Posterior cingulate gyrus (tissue), 11 donors: ENCODE measurements at places on chromosomes 1 and 21.

GRCh38 chr21:38847556-38847955 lies 41.8 kb downstream of the ETS2 start:
- no peak for DNase-seq

DNA sequence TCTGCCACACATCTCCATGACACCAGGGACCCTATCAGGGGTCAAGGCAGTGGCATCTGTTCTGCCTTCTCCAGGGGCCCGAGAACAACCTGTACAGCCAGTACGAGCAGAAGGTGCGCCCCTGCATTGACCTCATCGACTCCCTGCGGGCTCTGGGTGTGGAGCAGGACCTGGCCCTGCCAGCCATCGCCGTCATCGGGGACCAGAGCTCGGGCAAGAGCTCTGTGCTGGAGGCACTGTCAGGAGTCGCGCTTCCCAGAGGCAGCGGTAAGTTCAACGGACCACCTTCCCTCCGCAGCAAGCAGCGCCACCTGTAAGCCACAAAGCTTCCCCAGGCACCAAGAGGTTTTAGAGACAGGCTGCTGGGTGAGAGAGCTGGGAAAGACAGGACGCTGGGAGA lies 15.9 kb downstream of the MX2 start:
- DNase-seq: no peak

- DNase-seq: no peak
Measured at GRCh38 chr1:156286061-156286460, 1.9 kb downstream of the TMEM79 start.

DNA sequence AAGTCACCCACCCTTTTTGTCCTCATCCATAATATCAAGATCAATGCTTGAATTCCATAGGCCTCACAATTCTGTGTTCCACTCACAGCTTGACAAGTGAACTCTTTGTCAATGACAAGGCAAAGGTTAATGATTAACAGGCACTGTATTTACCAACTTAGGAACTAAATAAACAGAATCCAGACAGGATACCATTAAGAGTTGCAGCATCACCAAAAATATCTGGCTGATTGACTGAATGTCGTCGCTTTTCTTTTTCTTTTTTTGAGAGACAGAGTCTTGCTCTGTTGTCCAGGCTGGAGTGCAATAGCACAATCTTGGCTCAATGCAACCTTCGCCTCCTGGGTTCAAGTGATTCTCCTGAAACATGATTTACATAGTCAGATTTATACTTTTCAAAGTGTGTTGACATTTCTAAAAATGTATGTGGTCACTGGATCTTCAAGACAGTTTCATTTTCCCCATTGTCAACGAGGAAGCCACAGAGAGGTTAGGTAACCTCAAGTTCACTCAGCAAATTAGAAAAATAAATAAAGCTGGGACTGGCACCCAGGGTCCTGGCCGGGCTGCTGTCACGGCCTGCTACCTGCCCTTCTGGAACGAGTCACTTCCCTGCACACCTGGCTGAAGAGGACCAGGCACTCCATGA lies 81.0 kb downstream of the PDE9A start:
- no peak for DNase-seq

GRCh38 chr1:230228236-230228897 lies 161.3 kb downstream of the GALNT2 start:
- no peak for DNase-seq

DNA sequence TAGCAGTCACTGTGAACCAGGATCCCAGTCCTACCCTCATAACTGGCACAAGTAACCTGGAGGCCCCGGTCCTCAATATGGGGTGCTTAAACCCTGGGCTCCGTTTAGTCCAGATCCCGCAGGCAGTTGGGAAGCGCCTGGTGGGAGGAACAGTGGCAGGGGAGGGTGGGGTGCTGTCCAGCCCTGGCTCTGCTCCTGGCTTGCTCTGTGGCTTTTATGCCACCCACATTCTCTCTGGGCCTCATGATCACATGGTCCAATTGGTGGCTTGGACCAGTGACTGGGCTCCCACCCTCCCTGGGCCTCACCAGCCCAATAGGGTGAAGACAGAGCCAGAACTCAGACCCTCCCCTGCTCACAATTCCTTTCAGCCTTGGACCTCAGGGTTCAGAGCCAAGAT lies 2.9 kb downstream of the CD164L2 start:
- no peak for DNase-seq

- DNase-seq: no peak
Measured at GRCh38 chr21:30434033-30434631, 4.1 kb downstream of the KRTAP13-4 start.

DNA sequence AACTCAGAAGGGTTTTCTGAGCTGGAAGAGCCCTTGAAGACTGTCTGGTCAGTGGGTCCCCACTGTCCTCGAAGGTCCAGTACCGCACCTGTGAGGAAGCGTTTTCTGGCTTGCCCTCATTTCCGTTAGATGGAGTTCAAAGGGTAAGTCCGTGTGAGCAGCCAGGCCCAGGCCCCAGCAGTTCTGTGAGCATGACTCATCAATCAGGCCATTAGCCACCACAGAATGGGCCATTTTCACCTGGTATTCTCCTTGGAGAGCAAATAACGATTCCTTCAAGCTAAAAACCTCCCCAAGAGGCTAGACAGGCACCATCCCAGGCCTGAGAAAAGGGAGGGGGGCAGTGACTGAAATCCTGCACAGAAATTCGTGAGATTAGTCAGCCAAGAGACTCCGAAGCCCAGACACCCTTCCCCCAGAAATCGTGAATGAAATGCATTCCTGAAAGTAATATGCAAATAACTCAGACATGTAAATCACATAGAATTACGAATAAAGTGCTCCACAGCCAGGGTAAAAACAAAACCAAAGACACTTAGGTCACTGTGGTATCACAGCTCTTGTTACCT lies 66.0 kb downstream of the BCAR3 start:
- no peak for DNase-seq

DNA sequence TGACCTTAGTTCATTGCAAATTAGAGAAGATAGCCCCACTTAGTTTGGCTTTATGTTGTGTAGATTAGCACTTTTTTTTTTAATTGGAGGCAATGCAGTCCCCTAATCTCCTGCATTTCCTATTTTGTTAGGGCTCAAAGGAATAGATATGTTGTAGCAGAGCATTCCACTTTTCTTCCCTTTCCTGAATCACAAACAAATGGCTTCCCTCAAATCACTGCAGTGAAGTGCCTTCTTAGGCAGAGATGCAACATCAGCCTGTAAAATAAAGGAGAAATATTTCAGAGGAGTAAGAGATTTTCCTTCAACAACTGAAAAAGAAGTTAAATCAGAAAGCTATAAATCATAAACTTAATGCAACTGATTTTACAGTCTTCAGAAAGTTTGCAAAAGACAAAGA lies 271.8 kb upstream of the C1orf105 start:
- DNase-seq: no peak

GRCh38 chr1:45499415-45499769 lies 481 bp downstream of the CCDC163 start:
- no peak for DNase-seq

- DNase-seq: peak; percentile 37
Measured at GRCh38 chr1:12177999-12178441, 11.2 kb downstream of the TNFRSF1B start.

DNA sequence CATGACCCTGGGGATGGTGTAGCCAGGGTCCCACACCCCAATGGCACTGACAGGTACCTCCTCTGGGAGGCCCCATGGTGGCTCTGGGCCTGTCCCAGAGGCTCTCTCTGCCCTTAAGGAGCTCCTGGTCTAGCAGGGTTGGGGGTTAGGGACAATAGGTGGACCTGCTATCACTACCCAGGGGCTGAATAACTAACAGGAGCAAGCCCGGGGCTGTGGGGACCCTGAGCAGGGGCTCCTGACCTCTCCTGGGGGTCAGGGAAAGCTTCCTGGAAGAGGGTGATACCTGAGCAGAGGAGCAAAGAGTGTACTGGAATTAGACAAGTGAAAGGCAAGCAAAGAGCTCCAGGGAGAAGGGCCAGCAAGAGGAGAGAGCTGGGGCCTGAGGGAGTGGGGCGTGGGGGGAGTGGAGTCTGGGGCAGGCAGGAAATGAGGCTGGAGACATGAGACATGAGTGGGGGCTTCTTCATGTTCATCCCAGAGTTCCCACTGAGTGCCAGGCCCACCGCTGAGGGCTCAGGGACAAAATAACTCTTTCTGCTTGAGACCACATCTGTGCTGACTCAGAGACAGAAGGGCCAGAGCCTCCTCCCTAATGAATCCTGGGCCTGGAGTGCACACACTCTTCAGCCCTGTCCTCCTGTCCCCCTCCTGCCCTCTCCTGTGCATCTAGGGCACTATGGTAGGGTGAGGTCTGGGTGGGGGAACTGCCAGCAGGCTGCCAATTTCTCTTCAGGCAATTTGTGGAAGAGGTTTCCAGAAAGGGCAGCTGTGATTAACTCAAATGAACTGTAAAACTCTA lies 517.6 kb downstream of the PTPRU start:
- DNase-seq: no peak

DNA sequence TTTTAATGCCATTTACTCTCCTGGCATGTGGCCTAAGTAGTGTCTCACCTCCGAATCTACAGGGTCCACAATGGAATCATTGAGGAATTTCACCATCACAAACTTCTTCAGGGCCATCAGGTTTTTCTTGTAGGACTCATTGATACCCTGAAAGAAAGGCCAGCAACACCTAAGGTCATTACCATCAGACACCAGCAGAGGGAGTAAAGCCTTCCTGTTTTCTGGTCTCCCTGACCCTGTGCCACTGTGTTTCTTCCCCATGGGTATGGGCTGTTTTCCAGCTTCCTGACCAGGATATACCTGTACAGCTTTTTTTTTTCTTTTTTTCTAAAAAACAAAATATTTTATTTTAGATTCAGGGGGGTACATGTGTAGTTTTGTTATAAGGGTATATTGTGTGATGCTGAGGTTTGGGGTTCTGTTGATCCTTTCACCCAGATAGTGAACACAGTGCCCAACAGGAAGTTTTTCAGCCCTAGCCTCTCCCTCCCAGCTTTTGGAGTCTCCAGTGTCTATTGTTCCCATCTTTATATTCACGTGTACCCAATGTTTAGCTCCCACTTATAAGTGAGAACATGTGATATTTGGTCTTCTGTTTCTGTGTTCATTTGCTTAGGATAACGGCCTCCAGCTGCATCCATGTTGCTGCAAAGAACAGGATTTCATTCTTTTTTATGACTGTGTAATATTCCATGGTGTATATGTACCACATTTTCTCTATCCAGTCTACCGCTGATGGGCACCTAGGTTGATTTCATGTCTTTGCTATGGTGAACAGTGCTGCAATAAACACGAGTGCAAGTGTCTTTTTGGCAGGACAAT lies 18.3 kb downstream of the PPT1 start:
- DNase-seq: no peak

GRCh38 chr1:86155807-86156565 lies 586 bp downstream of the COL24A1 start:
- peak; percentile 7 for DNase-seq

DNA sequence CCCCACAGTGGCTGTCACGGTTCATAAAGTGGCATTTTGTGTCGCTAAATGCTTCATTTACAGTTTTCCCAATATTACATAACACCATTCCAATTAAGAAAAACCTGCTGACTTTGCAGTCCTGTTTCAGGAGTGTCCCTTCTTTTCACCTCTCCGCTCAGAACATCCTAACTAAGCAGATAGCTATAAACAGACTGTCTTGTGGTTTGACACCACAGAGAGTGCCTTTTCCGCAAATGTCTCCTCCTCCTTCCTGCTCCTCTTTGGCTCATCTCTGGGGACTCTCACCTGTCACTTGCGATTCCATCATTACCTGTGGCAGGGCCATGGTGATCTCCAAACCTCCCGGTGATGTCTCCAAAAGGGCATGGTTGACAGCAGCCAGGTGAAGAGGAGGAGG lies 119.0 kb downstream of the CNIH3 start:
- DNase-seq: no peak

- DNase-seq: no peak
Measured at GRCh38 chr1:211643324-211644212, 31.9 kb downstream of the NEK2 start.

DNA sequence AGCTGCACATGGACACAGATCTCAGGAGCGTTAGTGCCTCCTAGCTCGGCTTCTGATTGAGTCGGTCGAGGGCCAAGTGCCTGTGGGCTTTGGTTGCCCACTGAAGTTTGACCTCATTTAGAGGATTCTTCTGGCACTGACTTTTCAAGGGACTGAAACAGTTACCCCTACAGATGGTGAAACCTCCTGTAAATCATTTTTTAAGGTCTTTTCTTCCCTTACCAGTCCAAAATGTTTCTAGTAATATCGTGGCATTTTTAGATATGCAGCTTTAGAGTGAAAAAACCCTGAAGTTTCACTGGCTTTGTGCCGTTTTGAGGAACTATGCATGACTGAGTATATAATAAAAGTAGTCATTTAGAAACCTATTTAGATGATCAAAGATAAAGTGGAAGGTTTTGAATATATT lies 34.7 kb upstream of the L1TD1 start:
- no peak for DNase-seq

DNA sequence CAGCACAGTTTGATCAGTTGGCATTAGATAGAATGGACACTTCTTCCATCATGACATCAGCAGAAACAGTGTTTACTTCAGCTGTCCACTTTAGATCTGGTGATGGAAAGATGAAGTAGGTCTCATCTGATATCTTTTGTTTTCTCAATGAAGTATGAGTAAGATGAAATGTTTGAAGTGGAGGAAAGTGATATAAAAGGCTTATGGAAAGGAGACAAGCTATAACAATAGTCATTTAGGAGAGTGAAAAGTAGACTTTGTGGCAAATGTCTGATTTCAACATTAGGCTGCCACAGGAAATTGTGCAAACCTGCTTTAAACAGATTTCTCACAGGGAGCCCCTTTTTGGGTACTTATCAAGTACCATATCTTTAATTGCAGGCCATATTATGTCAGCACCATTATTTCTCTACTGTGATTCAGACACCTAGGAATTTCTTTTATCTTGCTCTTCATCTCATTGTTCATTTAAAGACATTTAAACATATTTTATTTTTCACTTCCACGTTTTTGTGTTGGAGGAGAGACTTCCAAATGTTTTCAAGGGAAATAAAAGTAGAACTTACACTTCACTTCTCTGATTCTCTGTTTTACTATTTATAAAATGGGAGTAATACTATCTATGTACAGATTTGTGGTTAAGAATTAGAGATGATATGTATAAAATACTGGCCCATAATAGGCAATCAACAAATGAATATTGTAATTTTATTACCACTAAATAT lies 18.1 kb downstream of the PDC start:
- DNase-seq: no peak

GRCh38 chr1:200108659-200109058 lies 81.1 kb downstream of the NR5A2 start:
- DNase-seq: no peak

GRCh38 chr1:28447679-28448078 lies 58.2 kb upstream of the RCC1 start:
- DNase-seq: no peak

DNA sequence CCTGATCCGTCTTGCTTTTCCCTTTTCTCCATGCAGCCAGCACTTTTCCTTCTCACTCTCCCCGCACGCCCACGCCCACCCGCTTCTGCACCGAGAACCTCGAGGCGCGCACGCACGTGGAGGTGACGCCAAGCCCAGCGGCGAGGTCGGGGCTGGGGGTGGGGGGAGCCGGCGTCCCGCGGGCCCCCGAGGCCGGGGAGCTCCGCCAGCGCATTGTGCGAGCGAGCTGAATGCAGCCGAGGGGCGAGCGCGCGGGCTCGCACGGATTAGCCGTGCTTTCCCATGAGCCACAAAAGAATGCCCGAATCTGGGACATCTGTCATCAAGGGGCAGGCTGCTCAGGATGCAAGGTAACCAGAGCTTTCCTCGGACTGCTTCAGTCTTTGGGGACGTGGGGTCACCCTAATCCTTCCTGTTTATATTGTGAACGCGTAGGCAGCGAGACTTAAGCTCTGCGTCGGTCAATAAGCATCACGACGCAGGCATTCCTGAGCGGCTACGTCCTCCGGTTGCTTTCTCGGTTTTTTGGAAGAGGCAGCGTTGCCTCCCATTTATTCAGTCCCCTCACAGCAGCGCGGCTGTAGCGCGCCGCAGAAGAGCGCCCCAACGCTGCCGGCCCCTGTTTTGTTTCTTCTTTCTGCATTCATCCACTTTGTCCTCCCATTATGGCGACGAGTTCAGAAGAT lies 67.3 kb upstream of the AKT3 start:
- peak; percentile 92 for DNase-seq
